ENCODE measurements at places on chromosomes 5 and 9.

GRCh38 chr9:77947651-77948050 is 84.0 kb downstream of the GNAQ start:
- no peak for DNase-seq

DNA sequence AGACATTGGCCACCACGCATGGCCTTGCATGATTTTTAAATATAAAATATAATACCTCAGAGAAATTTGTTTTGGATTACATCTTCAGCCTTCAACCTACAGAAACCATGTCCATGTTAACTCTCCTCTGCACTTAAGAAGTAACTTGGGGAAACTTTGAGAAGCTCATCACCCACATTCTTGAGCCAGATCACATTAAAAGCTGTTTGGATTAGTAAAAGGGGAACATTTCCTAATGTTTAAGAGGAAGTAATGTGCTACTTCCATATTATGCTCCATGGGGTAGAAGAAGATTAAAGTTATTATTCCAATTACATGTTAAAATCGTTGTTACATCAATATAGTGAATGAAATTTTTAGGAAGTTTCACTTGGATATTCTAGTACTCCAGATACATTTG is 10.4 kb upstream of the CEP120 start:
- no peak for DNase-seq

GRCh38 chr9:113387560-113388230 is 10.9 kb upstream of the HDHD3 start:
- no peak for DNase-seq

DNA sequence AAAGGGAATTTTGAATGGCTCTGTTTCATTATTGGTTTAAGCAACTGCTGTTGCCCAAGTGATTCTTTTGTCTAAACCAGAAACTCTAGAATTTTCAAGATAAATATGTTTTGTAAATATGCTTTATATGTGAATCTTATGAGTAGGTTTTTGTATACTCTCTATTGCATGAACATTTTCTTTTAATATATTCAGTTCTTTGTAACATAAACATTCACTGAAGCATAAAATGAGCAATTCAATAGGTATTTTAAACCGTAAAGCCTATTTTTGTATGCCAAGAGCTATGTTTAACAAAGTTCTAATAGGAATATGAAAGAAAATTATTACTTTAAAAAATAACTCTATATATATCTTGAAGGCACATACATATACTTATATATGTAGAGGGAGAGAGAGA is 293.1 kb downstream of the PSAT1 start:
- DNase-seq, result no peak

- DNase-seq, result no peak
Measured at GRCh38 chr9:11735391-11735790, 957.8 kb upstream of the TYRP1 start.

DNA sequence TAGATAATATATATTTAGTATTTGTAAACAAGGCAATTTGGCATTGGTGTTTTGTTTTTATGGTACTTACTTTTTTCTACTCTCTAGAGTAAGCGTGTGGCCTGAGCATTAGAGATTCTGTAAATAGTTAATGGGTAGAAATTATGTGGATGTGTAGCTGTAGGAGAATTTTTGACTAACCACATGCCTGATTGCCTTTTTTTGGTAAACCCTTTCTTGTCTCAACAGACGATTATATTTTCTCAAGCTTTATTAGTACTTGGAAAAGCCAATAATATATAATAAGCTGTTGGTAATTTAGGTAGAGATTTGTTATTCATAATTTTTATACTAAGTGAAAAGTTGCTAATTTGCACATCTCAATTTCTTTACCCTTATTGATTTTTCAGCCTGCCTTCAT is 76.8 kb downstream of the FCHO2 start:
- DNase-seq, result no peak

DNA sequence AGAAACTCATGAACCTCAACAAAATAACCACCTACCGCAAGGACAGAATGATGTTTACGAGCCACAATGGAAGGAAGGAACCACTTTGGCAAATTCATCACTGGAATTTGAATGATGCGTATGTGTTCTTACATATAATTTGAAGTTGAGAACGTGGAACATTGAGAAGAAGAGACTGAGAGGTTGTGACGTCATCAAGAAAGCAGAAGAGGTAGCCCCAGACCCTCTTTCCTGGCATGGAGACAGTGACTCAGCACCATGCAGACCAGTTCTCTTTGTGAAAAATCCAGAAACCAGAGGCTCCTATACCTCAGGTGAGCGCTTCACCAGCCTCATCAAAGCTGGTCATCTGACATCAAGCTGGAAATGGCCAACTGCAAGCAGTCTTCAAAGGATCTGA is 124.5 kb downstream of the PDZD2 start:
- no peak for DNase-seq

- DNase-seq, result no peak
Measured at GRCh38 chr9:25724424-25724823, 46.2 kb upstream of the TUSC1 start.

GRCh38 chr5:181063514-181063913 is 23.4 kb downstream of the BTNL9 start:
- no peak for DNase-seq

- no peak for DNase-seq
Measured at GRCh38 chr5:132103969-132104391, 30.4 kb downstream of the CSF2 start.

GRCh38 chr9:106956971-106957370 is 94.0 kb downstream of the ZNF462 start:
- no peak for DNase-seq

- DNase-seq, result no peak
Measured at GRCh38 chr9:93597871-93598646, 21.7 kb downstream of the PHF2 start.

DNA sequence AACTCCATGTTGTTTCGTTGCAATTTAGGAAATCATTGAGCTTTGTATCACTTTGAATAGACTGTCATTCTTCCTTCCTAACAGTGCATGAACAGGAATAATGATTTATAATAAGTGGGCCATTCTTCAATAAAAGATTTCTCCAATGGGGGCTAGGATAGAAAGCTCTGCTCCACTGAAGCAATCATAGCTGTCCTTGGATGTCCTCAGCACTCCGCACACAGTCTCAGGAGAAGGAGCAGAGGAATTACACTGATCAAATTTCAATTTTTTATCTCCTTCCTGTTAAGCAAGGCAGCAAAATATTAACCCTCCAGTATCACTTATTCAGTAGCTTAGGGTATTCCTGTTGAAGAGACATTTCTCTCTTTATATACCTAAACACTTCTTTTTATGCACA is 532.7 kb upstream of the ST8SIA4 start:
- no peak for DNase-seq
